ENCODE measurements at places on chromosomes 2 and 18. TPM values are rescaled to one million over a fixed set of nuclear protein-coding genes. Genes with fewer than 3 reads are reported as not detected.

CNDP1 gene
- not detected for total RNA-seq

THUMPD2 gene
- total RNA-seq: 16.1 TPM

POTEJ gene
- not detected for total RNA-seq

RESP18 gene
- total RNA-seq: not detected

FTCDNL1 gene
- 3.3 TPM for total RNA-seq

CAPN14 gene
- total RNA-seq: 0.54 TPM

AGXT gene
- total RNA-seq: not detected

SERPINB12 gene
- total RNA-seq: not detected

FRZB gene
- 1.0 TPM for total RNA-seq

MOGAT1 gene
- 0.94 TPM for total RNA-seq

WDSUB1 gene
- 6.3 TPM for total RNA-seq

PDK1 gene
- total RNA-seq: 26.5 TPM

PLGLB1 gene
- 0.27 TPM for total RNA-seq

CFAP65 gene
- 0.23 TPM for total RNA-seq

ERICH2 gene
- total RNA-seq: not detected

HADHA gene
- total RNA-seq: 92.3 TPM

ARMC9 gene
- total RNA-seq: 63.6 TPM

RPRM gene
- 7.2 TPM for total RNA-seq

MAP2 gene
- total RNA-seq: 4.4 TPM

IL37 gene
- not detected for total RNA-seq

ALLC gene
- not detected for total RNA-seq

MAP3K19 gene
- not detected for total RNA-seq

DSG1 gene
- total RNA-seq: not detected

CABLES1 gene
- 8.8 TPM for total RNA-seq

GPAT2 gene
- 2.2 TPM for total RNA-seq

IL1RL1 gene
- not detected for total RNA-seq

PASK gene
- total RNA-seq: 37.6 TPM

UGT1A6 gene
- not detected for total RNA-seq

SOWAHC gene
- total RNA-seq: 26.3 TPM

C2orf92 gene
- total RNA-seq: 2.9 TPM

ADI1 gene
- 16.3 TPM for total RNA-seq

SIX2 gene
- 0.31 TPM for total RNA-seq

MZT2B gene
- 60.0 TPM for total RNA-seq

STAM2 gene
- 11.5 TPM for total RNA-seq

MGAT4A gene
- total RNA-seq: 5.6 TPM

Measured in GM23338 (cell line).